ENCODE measurements at places on chromosomes 16 and 17. TPM values are rescaled to one million over a fixed set of nuclear protein-coding genes. Genes with fewer than 3 reads are reported as not detected.

Gene MYO15A
- 0.20 TPM for total RNA-seq

Gene SLC38A7
- 37.5 TPM for total RNA-seq

Gene HAS3
- total RNA-seq, result under 0.01 TPM

Gene SDK2
- total RNA-seq, result 0.37 TPM

Gene HOXB13
- total RNA-seq, result not detected

Gene KIF2B
- total RNA-seq, result not detected

Gene NECAB2
- total RNA-seq, result not detected

Gene CIBAR2
- not detected for total RNA-seq

Gene FBXL19
- 14.3 TPM for total RNA-seq

Gene CUEDC1
- total RNA-seq, result 13.5 TPM

Gene FASN
- total RNA-seq, result 392 TPM

Gene CCL1
- total RNA-seq, result not detected

Gene CACNG5
- total RNA-seq, result not detected

Gene AURKB
- total RNA-seq, result 24.6 TPM

Gene MYH3
- total RNA-seq, result 0.37 TPM
